Left lung (tissue), 14 donors: ENCODE measurements at places on chromosomes 16 and 17.

- DNase-seq = no peak
Observed at GRCh38 chr17:29612094-29612403, 10.7 kb downstream of the CORO6 start.

- no peak for DNase-seq
Observed at GRCh38 chr17:76382803-76383545, 1.4 kb upstream of the SPHK1 start.

DNA sequence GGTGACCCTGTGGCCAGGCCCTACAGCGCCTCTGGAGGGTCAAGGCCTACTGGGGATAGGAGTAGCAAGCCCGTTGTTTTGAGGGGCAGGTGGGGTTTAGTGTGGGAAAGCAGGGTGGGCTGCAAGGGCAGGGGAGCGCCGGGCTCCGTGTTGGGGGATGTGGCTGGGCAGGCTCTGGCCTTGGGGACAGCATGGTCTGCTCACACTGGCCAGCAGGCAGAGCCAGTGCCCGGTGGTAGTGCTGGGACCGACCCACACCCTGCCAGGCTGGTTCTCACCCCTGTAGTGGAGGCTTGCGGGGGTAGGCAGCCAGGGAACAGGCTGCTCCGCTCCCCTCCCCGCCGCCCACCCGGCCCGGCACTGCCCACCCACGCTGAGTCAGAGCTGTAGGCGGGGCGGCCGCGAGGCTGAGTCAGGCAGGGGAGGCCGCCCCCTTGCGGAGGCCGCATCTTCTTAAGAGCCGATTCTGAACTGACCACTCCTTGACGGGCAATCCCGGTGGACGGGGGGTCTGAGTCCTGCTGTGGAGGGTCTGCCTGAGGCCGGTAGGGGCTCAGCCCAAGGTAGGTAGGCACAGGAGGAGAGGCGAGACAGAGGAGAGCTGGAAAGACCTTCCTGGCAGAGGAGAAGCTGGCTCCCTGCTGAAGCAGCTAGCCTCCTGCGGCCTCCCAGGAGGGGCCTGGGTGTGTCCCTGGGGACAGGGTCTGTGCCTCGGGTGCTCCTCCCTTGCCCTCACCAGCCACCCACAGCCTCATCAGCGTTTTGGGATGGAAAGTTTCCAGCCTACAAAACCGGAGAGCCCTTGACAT is 62.4 kb downstream of the BAIAP2 start:
- peak; percentile 90 for DNase-seq

- DNase-seq = no peak
Observed at GRCh38 chr16:7422036-7422888, 89.6 kb downstream of the RBFOX1 start.

GRCh38 chr16:68202091-68202519 is 33.8 kb downstream of the ESRP2 start:
- DNase-seq = no peak

- DNase-seq = no peak
Observed at GRCh38 chr16:75019007-75019406, 20.2 kb downstream of the ZNRF1 start.

DNA sequence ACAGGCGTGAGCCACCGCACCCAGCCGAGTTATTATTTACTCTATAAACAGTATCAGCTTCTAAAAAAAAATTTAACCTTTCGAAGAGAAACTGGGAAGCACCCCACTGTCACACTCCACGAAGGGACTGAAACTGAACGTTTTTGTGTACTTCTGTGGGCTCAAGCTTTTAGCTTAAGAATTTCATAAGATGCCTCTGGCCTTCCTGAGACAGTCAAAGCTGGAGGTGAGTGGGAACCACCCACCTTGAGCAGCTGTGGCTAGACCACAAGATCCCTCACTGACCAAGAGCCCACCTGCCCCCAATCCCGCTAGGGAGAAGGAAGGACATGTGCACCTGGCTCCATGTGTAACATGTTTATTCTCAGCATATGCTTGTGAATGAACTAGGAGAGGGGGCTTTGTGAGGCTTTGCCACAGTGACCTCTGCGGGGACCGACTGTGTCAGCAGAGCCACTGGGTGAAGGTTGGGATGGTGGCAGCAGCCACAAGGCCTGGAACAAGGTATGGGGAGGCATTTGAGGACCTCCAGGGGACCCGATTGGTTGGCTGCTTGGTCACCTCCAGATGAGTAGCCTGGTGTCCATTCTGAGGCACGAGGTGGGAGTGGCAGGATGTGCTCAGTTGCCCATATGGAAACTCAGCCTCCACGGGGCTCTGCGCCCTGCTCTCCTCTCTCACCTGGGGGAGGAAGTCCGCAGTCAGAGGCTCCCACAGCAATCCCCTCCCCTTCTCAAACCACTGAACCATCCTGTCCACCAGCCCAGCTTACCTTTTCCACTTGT is 4.8 kb downstream of the DPEP3 start:
- no peak for DNase-seq

GRCh38 chr17:82338858-82339633 is 5.5 kb upstream of the SECTM1 start:
- DNase-seq = no peak
